Coronary artery (tissue), 2 donors: ENCODE measurements at places on chromosomes 7 and 10.

DNA sequence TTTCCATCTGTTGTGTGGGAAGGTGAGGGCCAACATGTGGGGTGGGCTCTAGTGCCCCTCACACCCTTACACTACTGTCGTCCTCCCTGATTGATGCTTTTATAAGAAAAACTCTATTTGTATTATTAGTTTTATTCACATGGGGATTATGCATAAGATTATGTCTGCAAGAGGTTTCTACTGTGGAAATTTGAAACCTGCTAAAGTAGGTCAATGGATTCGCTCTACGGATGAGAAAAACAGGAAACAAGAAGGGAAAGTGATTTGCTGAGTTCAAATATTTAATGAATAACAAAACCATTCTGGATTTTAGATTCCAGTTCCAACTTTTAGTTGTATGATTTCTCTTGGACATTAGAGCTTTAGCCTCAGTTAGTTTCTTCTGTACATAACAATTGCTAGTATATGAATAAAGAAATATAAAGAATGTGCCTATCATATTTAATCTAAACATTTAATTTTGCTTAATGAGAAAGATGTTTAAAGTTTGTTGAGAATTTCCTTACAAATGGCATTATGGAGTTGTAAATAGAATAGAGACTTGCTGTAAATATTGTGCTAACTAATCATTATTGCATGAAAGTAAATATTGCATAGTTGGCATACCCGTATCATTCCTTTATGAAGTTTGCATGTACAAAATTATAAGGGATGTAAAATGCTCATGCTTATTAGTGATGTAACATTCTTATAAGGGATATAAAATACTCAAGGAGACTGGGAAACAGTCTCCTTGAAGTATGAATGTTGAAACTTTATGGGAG lies 193.8 kb downstream of the THSD7A start:
- no peak for DNase-seq

- no peak for DNase-seq
Measured at GRCh38 chr7:130733931-130734814, at the start of gene KLF14. KLF14 (minus strand) TSS chr7:130734207; CDS start chr7:130734033, 174 bp downstream.

DNA sequence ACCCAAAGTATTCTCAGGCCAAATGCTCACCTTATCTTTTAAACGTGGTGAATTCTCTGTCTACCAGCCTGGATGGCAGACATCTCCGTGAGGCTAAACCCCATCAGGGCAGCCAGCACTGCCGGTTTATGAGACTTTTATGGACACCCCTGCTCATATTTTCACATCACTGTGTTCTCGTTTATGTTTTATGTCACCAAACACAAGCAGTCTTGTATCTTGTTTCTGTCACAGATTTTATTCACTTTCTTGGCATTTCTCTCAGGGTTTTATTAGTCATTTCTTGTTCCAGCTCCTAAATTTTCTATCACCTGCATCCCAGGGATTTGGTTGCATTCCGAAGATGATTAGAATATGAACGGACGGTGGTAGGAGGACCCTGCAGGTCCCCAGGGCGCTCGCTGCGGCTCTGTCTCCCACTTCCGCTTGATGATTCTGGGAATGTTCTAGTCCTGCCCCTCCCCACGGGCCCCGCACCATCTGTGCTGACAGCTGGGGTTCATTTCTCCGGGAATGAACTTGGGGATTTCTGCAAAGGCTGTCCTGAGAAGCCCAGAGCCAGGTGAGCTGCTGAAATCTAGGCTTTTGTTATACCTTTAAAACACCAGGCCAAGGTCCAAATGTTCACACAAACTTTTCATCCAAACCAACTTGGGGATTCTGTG lies 217.6 kb downstream of the GFRA1 start:
- no peak for DNase-seq

DNA sequence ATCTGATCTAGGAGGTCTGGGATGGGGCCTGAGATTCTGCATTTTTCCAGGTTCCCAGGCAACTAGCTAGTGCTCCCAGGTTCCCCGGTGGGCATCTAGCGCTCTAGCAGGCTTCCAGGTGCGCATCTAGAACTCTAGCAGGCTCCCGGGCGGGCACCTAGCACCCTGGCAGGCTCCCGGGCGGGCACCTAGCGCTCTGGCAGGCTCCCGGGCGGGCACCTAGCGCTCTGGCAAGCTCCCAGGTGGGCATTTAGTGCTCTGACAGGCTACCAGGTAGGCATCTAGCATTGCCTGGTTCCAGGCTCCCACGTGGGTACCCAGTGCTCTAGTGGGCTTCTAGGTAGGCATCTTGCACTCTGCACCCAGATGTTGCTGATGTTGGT lies 414.7 kb downstream of the PLXNA4 start:
- no peak for DNase-seq

- no peak for DNase-seq
Measured at GRCh38 chr7:2880874-2881533, 36.9 kb upstream of the GNA12 start.
